ENCODE measurements at places on chromosomes 1 and 21. TPM values are rescaled to one million over a fixed set of nuclear protein-coding genes. Genes with fewer than 3 reads are reported as not detected.

Gene LYPD8
- total RNA-seq: 0.36 TPM

Gene C1orf87
- not detected for total RNA-seq

DNA sequence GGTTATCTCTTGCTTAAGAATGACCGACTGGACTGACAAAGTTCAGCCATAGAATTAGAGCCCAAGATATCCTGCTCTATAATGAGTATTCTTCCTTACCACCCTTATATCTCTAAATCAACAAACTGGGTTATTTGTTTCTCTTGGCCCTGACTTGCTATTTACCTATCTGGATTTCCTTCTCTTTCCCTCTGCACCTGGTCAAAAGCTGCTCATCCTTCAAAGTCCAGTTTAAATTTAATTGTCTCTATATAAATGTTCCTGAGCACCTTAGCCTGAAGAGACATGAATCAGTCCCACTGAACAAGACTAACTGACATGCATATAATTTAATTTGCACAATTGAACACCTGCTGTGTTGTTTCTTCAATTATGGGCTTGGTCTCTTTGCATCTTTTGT, 127.1 kb upstream of the KCNJ15 start:
- H3K4me1 ChIP-seq: no peaks in the 10 kb centered on the region
- DNase-seq: no peak
- no peaks in the 10 kb centered on the region for H3K27me3 ChIP-seq
- H3K4me3 ChIP-seq: no peak overlapping the region
- no peaks in the 10 kb centered on the region for H3K36me3 ChIP-seq

DNA sequence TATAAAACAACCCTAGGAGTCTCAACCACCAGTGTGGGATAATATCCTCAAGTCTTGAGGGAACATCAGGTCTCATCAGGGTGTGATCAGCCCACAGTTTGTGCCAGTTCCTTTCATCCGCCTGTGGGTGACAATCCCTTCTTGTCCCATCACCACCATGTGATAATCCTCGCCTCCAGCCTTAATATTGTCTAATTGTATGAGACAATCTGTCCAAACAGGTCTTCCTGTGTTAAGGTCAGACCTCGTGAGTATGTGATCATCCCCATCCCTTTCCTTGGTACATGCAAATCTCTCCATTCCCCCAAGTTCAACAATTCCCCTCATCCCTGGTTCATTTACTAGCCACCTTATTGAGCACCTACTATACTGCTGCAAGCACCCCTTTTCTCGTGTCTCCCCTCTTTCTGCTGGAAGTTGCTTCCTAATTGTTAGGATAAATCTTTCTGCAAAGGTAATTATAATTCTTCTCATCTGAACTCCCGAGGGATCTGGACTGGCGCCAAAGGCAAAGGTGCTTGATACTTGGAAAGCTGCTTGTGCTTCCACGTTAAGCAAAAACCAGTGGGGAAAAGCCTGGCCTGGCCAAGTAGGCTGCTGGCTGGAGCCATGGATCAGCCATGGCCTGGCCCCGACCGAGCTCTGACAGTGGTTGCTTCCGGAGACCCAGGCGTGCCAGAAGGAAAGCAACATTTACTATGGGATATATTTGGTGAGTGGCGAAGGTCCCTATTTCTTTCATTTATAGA, 92.5 kb downstream of the RNF220 start:
- DNase-seq: no peak
- no peak overlapping the region for H3K4me3 ChIP-seq
- H3K27me3 ChIP-seq: peaks cover 24% of the 10 kb centered on the region

- no peaks in the 10 kb centered on the region for H3K27me3 ChIP-seq
- no peak overlapping the region for H3K27ac ChIP-seq
- no peak overlapping the region for H3K4me3 ChIP-seq
These were observed 285.6 kb downstream of the ASTN1 start for GRCh38 chr1:176878750-176879536.

DNA sequence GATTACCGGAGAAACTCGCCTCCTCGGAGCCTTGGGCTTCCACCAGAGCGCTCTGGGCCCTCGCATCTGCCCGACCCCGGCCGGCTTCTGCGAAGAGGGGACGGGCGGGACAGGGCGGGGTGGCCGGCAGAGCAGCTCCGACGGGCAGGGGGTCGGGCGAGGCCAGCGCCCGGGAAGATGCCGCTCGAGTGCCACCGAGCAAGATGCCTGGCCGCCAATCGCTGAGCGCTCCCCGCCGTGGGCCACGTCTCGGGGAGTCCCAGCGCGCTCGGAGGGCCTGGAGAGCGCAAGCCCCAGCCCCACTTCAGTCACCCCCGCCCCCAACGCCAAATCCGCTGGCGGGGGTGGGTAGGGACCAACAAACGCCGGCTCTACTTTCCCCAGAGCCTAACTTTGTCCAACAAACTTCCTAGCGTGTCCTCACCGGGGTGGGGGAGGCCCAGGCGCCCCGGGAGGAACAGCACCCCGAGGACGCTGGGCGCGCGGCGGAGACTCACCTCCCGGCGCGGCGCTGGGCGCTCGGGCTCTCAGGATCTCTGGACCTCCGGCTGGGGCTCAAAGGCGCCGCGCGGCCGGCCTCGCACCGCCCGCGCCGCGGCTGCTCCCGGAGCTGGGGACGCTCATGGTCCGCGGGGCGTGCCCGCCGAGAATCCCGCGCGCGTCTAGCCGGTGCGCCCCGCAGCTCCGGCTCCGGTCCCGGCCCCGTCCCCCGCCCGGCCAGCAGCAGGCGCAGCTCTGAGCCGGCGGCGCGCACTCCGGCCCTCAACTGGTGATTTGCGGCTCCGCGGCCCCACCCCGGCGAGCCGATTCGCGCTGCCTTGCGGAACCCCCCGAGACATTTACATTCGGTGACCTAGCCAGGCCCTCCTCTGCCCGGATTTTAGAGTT, at the start of gene BCAR3:
Gene BCAR3, minus strand, starts transcription at position 737 of the 888 bp plus-strand sequence. CDS start 6,907 bp downstream, outside the sequence.
- no peaks in the 10 kb centered on the region for H3K4me1 ChIP-seq
- peak; percentile 85 for DNase-seq
- H3K36me3 ChIP-seq: no peaks in the 10 kb centered on the region
- H3K27me3 ChIP-seq: no peaks in the 10 kb centered on the region
- H3K4me3 ChIP-seq: peak within 1 kb of the TSS; percentile 86
- H3K27ac ChIP-seq: peak within 1 kb of the TSS; percentile 93

DNA sequence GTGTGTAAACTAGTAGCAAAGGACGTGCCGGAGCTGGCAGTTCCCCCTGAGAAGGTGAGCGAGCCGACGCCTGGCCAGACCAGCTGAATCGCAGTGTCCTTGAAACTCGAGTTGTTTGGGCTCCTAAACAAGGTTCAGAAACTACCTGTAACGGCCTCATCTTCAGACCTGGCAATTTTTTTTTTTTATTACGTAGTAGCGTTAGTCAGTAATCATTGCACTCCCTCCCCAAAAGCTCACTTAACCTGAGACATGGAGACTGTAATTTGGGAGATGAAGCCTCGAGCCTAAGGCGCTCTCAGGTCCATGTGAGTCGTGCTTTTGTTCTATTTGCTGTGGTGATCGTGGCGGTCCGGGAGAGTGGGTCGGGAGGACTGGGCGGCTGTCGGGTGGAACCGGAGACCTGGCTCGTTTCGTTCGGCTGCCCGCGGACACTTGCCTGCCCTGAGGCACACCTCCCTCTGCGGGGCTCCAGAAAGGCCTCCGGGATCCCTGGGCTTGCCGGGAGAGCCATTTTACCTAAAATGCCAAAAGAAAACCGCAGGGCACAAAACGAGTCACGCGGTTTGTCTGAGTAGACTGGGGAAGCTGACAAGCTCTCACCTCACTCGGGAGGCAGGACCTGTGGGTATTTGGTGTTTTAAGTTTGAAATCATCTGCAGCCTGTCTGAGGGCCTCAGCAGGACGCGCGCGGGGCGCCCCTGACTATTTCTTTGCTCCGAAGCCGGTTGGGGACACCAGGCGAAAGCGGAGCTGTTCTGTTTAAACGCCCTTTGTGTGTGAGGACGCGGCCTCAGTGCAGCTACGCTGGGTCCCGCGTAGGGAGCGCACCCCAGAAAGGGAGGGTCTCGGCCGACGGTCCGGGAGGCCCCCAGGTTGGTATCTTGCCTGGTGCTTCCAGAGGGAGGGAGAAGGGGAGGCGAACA, 722 bp downstream of the LHX8 start:
- peaks cover 100% of the 10 kb centered on the region for H3K27me3 ChIP-seq
- DNase-seq: peak; percentile 51
- no peaks in the 10 kb centered on the region for H3K36me3 ChIP-seq
- peaks cover 43% of the 10 kb centered on the region for H3K4me1 ChIP-seq
- no peak overlapping the region for H3K27ac ChIP-seq
- peak overlapping the region; percentile 36 for H3K4me3 ChIP-seq

GRCh38 chr21:25556091-25556490, 51.2 kb downstream of the MRPL39 start:
- no peaks in the 10 kb centered on the region for H3K27me3 ChIP-seq
- H3K36me3 ChIP-seq: no peaks in the 10 kb centered on the region

DNA sequence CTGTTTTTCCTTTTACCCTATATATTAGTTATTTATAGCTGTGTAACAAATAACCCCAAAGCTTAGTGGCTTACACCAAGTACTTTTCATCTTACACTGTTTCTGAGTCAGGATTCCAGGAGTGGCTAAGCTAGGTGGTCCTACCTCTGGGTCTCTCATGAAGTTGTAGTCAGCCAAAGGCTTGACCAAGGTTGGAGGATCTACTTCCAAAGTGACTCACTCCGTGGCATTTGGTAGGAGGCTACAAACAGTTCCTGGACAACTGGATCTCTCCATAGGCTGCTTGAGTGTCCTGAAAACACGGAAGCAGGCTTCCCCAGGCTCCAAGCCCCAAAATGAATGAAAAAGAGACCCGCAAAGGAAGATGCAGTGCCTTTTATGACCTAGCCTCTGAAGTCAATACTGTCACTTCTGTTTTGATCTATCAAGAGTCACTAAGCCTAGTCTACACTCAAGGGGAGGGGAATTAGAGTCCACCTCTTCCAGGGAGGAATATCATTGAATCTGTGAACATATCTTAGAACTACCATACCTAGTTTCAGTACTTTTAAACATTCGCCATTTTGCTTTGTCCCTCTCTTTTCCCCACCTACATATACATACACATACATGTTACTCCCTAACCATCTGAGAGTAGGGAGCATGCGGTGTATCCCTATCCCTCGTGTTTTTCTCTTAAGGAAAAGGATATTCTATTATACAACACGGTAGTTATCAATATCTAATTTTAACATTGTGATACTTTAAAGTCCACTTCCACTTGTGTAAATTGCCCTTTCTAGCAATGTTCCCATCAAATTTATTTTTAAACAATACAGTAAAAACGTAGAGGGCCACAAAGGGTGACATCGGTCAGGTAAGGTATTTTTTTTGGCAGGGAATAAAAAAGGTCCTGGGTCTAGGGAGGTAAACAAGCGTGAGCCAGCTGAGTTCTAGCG, 67.2 kb downstream of the SLC35A3 start:
- peaks cover 36% of the 10 kb centered on the region for H3K4me1 ChIP-seq
- H3K36me3 ChIP-seq: no peaks in the 10 kb centered on the region
- H3K27me3 ChIP-seq: no peaks in the 10 kb centered on the region
- DNase-seq: no peak
- peak overlapping the region; percentile 96 for H3K27ac ChIP-seq

Gene TRIM63
- total RNA-seq: 0.81 TPM

- no peak for DNase-seq
- no peaks in the 10 kb centered on the region for H3K4me1 ChIP-seq
- no peak overlapping the region for H3K4me3 ChIP-seq
- no peaks in the 10 kb centered on the region for H3K27me3 ChIP-seq
These were observed 107.7 kb downstream of the MAB21L3 start for GRCh38 chr1:116218922-116219321.
